ENCODE measurements at places on chromosomes 12 and 14. TPM values are rescaled to one million over a fixed set of nuclear protein-coding genes. Genes with fewer than 3 reads are reported as not detected.
A peak's percentile ranks its signal among the peaks of the same experiment; 100 is the strongest.

DNA sequence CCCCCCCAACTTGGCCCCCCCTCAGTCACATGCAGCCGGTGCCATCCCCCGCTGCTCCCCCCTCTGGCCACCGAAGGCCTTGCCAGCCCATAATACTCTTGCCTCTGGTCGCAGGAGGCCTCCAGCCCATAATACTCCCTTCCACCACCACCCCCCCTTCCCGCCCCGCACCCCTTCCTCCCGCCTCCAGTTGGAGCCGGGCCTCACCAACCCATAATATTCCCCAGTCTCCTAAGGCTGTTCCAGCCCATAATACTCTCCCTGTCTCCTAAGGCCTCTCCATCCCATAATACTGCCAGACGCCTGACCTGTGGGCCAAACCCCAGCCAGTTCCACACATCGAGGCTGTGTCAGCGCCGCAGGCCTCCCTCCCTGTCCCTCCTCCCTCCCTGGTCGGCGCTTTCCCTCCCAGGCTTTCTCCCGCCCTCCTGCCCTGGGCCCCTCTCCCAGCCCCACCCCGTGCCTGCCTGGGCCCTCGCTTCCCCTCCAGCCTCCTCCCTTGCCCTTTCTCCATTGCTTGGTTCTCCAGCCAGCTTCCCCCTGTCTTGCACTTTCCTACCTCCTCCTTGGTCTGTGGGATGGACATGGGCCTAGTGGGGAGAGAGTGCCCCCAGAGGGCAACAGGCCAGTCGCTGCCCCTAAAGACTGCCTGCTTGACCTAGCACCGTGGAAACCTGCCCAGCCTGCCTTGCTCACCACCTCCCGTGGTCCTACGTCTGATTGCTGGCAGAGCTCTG lies 6.8 kb upstream of the CHD4 start:
- H3K27me3 ChIP-seq, result no peaks in the 10 kb centered on the region
- DNase-seq, result peak; percentile 32
- H3K27ac ChIP-seq, result no peak overlapping the region
- peaks cover 39% of the 10 kb centered on the region for H3K4me1 ChIP-seq
- no peaks in the 10 kb centered on the region for H3K36me3 ChIP-seq

GRCh38 chr12:93957870-93958269 lies 190.5 kb upstream of the PLXNC1 start:
- H3K36me3 ChIP-seq, result no peaks in the 10 kb centered on the region
- peaks cover 3% of the 10 kb centered on the region for H3K4me1 ChIP-seq
- no peak overlapping the region for H3K27ac ChIP-seq

DNA sequence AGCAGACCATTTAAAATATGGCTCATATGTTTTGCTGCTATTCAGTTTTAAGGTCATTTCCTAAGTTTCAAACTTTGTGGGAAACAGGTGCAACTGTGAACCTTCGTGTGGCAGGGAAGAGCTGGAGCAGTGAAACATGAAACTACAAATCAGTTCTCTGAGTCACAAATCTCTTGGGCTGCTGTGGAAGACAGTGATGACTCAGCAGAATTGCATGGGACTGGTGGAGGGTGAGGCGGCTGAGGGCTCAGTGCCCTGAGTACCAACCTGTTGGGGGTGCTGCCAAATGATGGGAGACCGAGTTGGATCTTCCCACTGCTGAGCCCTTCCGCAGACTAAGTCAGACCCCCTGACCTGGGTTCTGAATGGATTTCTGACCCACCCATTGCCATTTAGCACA lies 8.4 kb upstream of the CALM1 start:
- no peak overlapping the region for H3K4me3 ChIP-seq
- H3K36me3 ChIP-seq, result no peaks in the 10 kb centered on the region
- no peak overlapping the region for H3K27ac ChIP-seq
- peak; percentile 39 for DNase-seq
- H3K4me1 ChIP-seq, result peaks cover 36% of the 10 kb centered on the region

- H3K27me3 ChIP-seq, result peaks cover 2% of the 10 kb centered on the region
- no peak overlapping the region for H3K27ac ChIP-seq
- H3K36me3 ChIP-seq, result no peaks in the 10 kb centered on the region
- H3K4me1 ChIP-seq, result no peaks in the 10 kb centered on the region
- H3K4me3 ChIP-seq, result no peak overlapping the region
Measured at GRCh38 chr12:88914967-88915366, 334.7 kb upstream of the KITLG start.

- H3K36me3 ChIP-seq, result peaks cover 47% of the 10 kb centered on the region
- peak overlapping the region; percentile 84 for H3K27ac ChIP-seq
- H3K4me1 ChIP-seq, result peaks cover 50% of the 10 kb centered on the region
- DNase-seq, result peak; percentile 38
- H3K4me3 ChIP-seq, result no peak overlapping the region
Measured at GRCh38 chr12:118044075-118044474, 16.9 kb downstream of the WSB2 start.

DNA sequence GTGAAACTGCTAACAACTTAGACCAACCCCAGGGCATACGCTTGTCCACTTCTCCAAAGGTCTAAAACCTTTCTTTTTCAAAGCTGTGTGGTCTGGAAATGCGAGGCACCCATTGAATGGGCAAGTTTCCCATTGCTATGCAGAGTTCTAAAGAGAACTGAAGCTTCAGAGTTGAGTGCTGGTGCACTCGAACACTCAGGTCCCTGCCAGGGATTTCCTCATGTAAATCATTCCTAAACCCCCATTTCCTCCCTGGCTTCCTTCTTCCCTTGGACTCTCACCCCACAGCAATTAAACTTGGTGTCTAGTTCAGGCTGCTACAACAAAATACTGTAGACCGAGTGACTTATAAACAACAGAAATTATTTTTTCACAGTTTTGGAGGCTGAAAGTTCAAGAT lies 2.2 kb upstream of the PXN start:
- H3K27me3 ChIP-seq, result no peaks in the 10 kb centered on the region
- peaks cover 23% of the 10 kb centered on the region for H3K4me1 ChIP-seq
- peaks cover 9% of the 10 kb centered on the region for H3K36me3 ChIP-seq
- H3K27ac ChIP-seq, result no peak overlapping the region

DNA sequence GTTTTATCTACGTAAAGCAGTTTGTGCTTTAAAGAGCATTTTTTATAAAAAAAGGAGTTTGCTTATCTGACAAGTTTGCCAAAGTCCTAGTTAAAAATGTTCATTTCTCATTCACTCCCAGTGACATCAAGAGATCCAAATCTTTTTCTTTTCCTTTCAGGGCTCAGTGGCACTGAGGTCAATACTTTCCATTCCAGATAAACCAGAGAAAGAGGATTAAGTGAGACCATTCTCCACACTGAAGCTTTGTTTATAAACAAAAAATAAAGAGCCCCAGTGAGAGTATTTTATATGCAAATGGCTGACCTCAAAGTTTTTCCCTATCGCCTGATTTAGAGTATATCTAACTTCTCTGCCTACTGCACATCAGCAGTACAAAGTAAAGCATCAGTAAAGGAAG lies 199.8 kb downstream of the ALG10B start:
- H3K4me1 ChIP-seq, result no peaks in the 10 kb centered on the region
- no peaks in the 10 kb centered on the region for H3K27me3 ChIP-seq
- peaks cover 1% of the 10 kb centered on the region for H3K36me3 ChIP-seq
- H3K4me3 ChIP-seq, result no peak overlapping the region
- no peak overlapping the region for H3K27ac ChIP-seq
- DNase-seq, result no peak

Gene AVPR1A
- not detected for total RNA-seq

Gene CAPS2
- 1.9 TPM for total RNA-seq

Gene ZC3H10
- total RNA-seq, result 6.6 TPM

Gene KLRK1
- 0.50 TPM for total RNA-seq

Gene NEUROD4
- not detected for total RNA-seq

Gene IFI27
- 1.5 TPM for total RNA-seq

Measured in activated naive CD4-positive, alpha-beta T cell treated with anti-CD3 and anti-CD28 coated beads for 36 hours (primary cell).